GM13977 (cell line): ENCODE measurements at places on chromosomes 5 and 9.

DNA sequence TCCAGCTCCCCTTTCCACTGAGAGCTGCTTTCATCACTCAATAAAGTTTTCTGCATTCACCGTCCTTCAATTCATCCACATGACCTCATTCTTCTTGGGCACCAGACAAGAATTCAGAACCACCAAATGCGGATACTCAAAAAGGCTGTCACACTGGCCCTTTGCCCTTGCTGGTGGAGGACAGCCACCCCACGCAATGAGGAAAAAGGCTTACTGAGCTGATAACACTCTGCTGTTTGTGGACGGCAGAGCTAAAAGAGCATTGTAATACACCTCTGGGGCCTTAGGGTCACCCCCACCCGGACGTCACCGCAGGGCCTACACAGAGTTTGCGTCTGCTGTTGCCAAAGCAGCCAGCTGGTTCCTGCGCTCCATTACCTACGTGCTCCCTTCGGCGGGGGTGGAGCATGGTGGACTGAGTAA lies 51.2 kb upstream of the ZNF608 start:
- no peak for DNase-seq

DNA sequence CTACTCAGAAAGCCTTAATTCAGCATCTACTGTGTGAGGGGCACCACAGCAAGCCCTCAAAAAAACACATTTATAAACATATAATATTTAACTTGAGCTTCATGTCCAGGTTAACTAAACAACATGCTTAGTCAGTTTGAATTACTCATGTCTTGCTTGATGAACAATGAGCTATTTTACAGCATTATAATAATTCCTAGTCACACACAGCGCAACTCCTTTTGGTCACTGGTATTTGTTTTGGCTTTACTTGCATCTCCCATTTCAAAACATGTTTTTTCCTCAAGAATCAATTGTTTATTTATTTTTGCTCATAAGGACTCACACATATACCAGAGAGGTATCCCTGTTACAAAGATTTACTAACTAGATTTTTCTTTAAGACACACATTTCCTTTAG lies 616.7 kb upstream of the DAB2 start:
- no peak for DNase-seq

DNA sequence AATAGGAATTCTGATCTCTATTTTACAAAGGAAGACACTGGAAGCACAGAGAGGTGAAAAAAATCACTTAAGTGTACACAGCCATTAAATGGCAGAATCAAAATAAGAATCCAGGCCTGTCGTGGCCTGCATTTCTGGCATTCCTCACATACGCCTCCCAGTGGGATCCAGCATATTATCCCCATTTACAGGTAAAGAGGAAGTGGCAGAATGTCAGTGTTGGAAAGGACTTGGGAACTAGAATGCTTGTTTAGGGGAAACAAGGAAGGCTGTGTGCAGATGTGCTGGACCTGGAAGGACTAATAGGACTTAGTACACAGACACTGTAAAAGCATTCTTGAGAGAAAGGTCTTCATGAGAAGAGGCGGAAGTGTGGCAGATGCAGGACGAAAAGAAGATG lies 241.8 kb downstream of the TRIM32 start:
- no peak for DNase-seq

- DNase-seq = peak; percentile 39
Observed at GRCh38 chr9:114930056-114930812, at the start of gene TNFSF8. Gene TNFSF8, minus strand, starts transcription at chr9:114930591. Its CDS starts 288 bp downstream, at chr9:114930303.

GRCh38 chr5:4372481-4372880 lies 767.6 kb upstream of the ADAMTS16 start:
- DNase-seq = no peak

DNA sequence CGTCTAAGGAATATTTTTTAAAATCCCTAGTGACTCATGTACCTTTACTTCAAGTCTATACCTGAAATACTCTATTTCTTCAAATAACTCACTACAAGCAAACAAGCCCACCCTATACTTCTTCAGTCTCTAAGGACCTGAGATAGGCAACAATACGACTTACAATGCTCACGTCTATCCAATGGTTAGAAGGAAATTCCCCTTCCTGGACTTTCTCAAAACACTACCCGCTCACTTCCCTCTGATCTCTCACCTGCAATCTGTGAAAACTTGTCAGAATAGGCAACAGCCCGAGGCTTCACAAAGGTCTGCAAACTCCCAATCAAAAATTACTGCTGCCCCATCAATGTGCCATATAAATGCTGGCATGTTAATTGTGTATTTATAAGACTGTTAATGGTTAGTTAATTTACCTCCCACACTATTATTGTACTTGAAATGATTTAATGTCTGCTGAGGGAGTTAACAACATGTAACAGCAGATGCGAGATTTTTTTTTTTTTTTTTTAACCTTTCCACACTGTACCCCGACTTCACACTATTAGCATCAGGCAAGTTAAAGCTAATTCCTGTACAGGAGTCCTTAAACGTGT lies 27.3 kb downstream of the MAPKAP1 start:
- no peak for DNase-seq

DNA sequence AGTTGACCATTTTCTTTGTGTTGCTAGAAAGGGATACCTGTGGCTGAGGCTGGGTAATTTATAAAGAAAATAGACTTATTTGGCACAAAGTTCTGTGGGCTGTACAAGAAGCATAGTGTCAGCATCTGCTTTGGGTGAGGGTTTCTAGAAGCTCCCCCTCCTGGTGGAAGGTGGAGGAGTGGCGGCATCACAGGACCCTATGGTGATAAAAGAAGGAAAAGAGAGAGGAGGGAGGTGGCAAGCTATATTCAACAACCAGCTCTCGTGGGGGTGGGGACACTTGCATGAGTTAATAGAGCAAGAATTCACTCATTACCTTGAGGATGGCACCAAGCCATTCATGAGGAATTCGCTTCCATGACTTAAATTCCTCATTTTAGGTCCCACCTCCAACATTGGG lies 2041.4 kb upstream of the CDH9 start:
- DNase-seq = no peak

GRCh38 chr9:33264003-33264472 lies 470 bp downstream of the BAG1 start:
- DNase-seq = peak; percentile 54

DNA sequence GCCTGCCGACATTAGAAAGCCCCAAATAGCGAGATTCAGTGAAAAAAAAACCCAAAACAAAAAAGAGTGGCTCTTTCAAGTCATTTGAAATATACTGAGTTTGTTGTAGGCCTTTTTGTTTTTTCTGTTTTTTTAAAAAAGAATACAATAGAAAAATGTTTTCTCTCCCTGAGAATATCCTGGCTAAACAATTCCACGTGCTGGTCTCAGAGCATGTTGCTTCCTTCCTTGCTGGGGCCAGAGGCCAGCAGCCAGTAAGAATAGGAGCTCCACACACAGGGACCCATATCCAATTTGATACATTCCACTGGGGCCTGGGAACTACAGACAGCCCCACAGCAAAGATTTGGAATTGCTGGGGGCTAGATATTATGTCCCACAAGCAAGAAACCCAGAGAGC lies 191.4 kb downstream of the HSPA4 start:
- DNase-seq = no peak

GRCh38 chr9:89593727-89594427 lies 10.9 kb upstream of the GADD45G start:
- peak; percentile 64 for DNase-seq

DNA sequence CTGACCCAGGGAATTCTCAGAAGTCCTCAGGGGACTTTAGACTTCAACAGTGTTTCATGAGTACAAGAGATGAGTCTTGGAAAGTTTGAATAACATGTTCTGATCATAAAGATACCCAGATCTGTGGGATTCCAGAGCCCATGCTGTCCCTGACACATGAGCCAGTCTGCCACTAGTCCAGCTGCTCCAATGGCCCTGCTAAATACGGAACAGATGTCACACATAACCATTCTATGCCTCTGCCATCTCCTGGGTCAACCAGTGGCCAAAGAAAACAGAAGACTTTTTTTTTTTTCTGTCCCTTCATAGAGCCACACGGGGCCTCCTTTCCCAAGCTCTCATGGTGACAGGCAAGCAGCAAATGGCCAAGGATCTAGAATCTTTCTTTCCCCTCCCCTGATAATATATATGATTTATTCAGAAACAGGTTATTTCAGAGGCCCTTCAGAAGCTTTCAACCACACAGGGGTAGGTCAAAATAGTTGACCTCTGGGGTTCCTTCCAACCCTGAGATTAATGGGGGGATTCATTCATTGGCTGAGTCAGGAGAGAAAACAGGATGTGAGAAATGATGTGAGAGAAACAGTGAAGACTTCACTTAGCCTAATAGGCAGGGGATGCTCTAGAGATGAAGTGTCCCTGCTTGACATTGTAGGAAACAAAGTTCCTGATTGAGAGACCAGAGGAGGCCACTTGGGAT lies 367.7 kb downstream of the CDK5RAP2 start:
- DNase-seq = peak; percentile 10

DNA sequence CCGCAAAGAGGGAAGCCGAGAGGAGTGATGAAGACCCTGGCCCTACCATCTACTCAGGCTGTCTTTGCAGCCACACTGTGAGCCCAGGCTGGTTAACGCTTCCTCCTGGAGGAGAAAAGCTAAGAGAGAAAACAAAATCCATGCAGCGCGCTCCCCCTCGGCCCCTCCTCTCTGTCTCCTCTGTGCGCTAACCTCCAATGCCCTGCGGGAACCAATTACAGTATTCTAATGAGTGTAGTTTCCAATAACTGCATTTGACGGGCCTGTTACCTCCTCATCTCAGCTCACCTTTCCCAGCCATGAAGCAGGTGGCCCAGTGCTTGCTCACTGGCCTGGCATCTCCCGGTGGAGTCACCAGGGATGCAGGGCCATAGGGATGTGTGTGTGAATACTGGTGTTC lies 565.5 kb downstream of the EBF1 start:
- no peak for DNase-seq

DNA sequence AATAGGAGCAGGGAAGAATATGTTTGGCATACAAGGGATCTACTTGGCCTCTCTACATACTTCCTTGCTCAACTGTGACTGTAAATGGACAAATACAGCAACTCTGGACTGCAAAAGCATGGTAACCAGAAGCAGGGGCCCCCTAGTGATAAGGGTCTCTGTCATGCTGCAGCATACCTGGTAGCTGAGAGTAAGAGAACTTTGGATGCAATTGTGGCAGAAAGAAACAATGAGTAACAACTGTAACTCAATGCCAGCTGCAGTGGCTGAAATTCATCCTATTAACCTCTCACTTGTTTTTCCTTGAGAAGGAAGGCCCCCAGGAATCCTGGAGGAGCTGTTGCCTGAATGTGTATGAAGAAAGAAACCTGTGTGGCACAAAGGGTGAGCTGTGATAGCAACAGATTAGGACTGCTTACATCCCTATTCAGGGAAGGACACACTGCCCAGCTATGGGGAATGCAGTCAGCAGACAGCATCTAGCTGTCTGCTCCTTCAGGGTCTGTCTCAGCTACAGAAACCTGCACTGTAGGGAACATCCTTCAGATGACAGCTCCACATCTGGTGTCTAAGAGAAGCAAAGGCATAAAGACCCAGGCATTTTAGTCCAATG lies 468.1 kb upstream of the ACTBL2 start:
- DNase-seq = no peak

DNA sequence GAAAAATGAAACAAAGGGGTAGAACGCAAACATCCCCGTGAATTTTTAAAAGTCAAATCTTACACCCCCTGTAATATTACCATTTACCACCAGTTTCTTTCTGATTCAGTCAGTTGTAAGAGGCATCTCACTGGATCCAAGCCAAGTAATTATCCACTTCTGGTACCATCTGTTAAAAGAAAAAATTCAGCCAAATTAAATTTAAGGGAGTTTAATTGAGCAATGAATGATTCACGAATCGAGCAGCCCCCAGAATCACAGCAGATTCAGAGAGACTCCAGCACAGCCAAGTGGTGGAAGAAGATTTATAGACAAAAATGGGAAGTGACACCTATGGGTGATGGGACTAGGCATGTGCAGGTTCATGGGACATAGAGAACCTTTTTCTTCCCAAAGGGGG lies 29.9 kb upstream of the MTMR12 start:
- DNase-seq = no peak

GRCh38 chr5:149636861-149637246 lies 55.6 kb downstream of the ARHGEF37 start:
- DNase-seq = peak; percentile 71

DNA sequence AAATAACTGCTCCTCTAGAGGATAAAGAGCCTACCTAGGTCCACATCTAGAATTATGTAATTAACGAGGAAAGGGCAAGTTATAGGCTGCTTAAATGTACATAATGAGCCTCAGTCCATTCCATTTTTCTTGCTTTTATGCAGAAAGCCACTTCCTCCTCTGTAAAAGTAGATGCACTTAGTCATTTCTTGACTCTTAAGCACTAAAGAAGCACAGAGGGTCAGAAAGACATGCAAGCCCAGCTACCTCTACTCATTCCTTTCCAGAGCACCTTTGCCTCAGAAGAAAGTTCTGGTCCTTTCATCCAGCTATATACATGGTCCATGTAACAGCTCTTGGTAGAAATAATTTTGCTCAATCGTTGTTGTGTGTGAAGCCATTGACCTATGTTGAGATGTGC lies 308.0 kb upstream of the NREP start:
- DNase-seq = no peak

GRCh38 chr9:87585123-87585855 lies 87.6 kb downstream of the DAPK1 start:
- no peak for DNase-seq

- DNase-seq = no peak
Observed at GRCh38 chr5:117245130-117245529, 670.5 kb upstream of the SEMA6A start.

DNA sequence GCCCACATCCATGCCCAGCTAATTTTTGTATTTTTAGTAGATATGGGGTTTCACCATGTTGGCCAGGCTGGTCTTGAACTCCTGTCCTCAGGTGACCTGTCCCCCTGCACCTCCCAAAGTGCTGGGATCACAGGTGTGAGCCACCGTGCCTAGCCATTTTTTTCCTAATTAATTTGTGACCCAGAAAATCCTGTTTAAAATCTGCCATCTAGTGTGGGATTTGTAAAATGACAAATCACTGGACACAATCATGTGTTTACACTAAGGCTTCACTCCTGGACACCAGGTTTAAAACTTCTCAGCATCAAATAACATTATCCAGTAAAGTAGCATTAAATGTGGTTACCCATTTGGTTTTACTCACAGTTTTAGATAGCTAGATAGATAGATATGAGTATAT lies 18.6 kb upstream of the KDM4C start:
- DNase-seq = no peak
